ENCODE measurements at places on chromosomes 11 and 22. TPM values are rescaled to one million over a fixed set of nuclear protein-coding genes. Genes with fewer than 3 reads are reported as not detected.

The P2RX6 gene
- 0.22 TPM for total RNA-seq

The SAMM50 gene
- 59.2 TPM for total RNA-seq

The REXO2 gene
- 163 TPM for total RNA-seq

The CALCA gene
- not detected for total RNA-seq

The SLCO2B1 gene
- total RNA-seq = 0.27 TPM

The CRYBB2 gene
- total RNA-seq = 0.27 TPM

The TTC36 gene
- total RNA-seq = 0.50 TPM

The OR52E8 gene
- total RNA-seq = not detected

The SLC22A12 gene
- total RNA-seq = not detected

The PHLDA2 gene
- 7.6 TPM for total RNA-seq

The DGAT2 gene
- 2.1 TPM for total RNA-seq

The TMEM121B gene
- total RNA-seq = 0.50 TPM

The CCDC116 gene
- 0.13 TPM for total RNA-seq

The ZNF280A gene
- under 0.01 TPM for total RNA-seq

The TRPM5 gene
- not detected for total RNA-seq

The ANO3 gene
- total RNA-seq = not detected

The PGA5 gene
- not detected for total RNA-seq

The ADAMTS15 gene
- total RNA-seq = 0.13 TPM

The GP1BB gene
- total RNA-seq = 1.3 TPM

All from thoracic aorta endothelial cell (primary cell).